HT-29 (cell line): ENCODE measurements at places on chromosomes 11 and 22. TPM values are rescaled to one million over a fixed set of nuclear protein-coding genes. Genes with fewer than 3 reads are reported as not detected.

Gene HORMAD2
- not detected in 2 replicates for total RNA-seq

Gene C22orf15
- total RNA-seq = not detected in 2 replicates

Gene FAT3
- not detected in 2 replicates for total RNA-seq

Gene ENTHD1
- not detected in 2 replicates for total RNA-seq

Gene GAB4
- not detected in 2 replicates for total RNA-seq

Gene OR5P2
- not detected in 2 replicates for total RNA-seq

Gene FBXO3
- 13.6 and 14.9 TPM in 2 replicates for total RNA-seq

Gene UCP3
- total RNA-seq = 0.64 and 0.76 TPM in 2 replicates

Gene RAG2
- total RNA-seq = not detected in 2 replicates

Gene RFPL2
- not detected in 2 replicates for total RNA-seq

Gene TNNT3
- total RNA-seq = 0.23 TPM in 1 of 2 replicates, not detected in the other

Gene LGALS12
- total RNA-seq = not detected in 2 replicates

Gene SSTR3
- not detected in 2 replicates for total RNA-seq

Gene APOA5
- not detected in 2 replicates for total RNA-seq
